ENCODE measurements at places on chromosomes 3 and 15.

DNA sequence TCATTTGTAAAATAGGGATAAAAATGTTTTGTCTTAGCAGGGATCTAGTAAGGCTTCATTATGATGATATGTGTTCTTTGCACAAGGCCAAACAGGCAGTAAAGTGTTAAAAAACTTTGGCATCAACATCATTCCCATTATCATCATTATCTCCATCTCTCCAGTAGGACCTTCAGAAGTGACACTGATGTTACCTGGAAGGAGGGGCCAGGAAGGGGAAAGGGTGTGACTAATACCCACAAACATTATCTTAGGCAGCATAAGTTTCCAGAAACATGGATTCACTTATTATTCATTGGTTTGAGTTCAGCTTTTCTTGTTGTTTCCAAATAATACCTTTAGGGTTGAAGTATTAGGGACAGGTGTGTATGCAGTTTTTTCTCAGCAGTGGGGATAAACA lies 399.6 kb downstream of the PTPRG start:
- DNase-seq, result no peak

DNA sequence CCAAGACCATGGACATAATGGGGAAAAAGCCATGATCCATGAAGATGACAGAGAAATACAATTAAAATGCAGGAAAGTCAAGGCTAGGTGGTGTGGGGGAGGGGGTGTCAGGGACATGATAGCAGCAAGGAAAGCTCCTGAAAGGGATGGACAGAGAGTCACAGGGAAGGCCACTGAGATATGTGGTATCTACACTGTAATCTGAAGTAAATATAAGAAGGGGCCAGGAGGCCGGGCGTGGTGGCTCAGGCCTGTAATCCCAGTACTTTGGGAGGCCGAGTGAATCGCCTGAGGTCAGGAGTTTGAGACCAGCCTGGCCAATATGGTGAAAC lies 62.5 kb downstream of the FOXP1 start:
- DNase-seq, result no peak

GRCh38 chr15:31387092-31387478 lies 60.5 kb downstream of the KLF13 start:
- no peak for DNase-seq

- DNase-seq, result no peak
These were observed 4.1 kb downstream of the VHL start for GRCh38 chr3:10145685-10146084.

- no peak for DNase-seq
These were observed 26.0 kb downstream of the FBXW12 start for GRCh38 chr3:48397767-48398681.

DNA sequence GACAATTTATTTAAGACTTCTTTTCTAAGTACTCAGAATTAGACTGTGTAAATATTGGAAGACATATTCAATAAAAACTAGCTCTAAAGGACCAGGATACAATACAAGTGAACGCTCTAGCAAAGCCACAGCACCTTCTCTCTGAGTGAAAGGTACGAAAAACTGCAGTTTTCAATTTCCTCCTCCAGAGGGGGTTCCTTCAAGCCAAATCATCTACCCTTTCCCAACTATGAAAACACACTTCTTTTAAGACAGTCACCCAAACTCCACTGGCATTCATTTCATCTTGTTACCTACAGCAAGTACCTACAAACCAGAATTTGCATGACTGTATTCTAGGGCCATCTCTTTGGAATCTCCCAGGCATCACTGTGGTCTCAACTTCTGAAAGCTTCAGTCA lies 165.8 kb downstream of the ERC2 start:
- DNase-seq, result no peak

- DNase-seq, result no peak
These were observed 50.1 kb upstream of the CNTN3 start for GRCh38 chr3:74664606-74665005.

DNA sequence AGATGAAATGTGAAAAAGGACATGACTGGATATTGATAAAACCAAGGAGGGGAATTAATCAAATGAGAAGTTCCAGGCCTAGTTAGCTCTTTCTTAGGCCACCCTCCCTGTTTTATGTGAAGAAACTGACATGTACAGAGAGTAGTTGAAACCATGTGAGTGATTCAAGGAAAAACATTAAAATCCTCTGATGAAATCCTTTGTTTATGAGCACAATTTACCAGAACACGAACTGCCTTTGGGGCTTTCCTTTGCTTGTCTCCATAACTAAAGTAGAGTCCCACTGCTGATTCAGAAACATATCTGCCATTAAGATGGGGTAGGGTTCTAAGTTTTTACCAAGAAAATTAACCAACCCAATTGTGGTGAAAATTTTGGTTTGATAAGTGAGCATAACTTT lies 558.3 kb downstream of the NR2F2 start:
- no peak for DNase-seq

DNA sequence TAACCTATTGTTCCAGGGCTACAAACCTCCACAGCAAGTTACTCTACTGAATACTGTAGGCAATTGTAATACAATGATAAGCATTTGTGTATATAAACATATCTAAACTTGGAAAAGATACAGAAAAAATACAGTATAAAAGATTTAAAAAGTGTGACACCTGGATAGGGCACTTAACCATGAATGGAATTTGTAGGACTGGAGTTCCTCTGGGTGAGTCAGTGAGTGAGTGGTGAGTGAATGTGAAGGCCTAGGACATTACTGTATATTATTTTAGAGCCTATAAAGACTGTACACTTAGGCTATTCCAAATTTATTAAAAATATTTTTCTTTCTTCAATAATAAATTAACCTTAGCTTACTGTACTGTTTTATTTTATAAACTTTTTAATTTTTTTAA lies 38.4 kb upstream of the SLC25A36 start:
- DNase-seq, result no peak

- DNase-seq, result peak; percentile 70
These were observed 1.0 kb upstream of the ATP1B3 start for GRCh38 chr3:141875374-141875892.

DNA sequence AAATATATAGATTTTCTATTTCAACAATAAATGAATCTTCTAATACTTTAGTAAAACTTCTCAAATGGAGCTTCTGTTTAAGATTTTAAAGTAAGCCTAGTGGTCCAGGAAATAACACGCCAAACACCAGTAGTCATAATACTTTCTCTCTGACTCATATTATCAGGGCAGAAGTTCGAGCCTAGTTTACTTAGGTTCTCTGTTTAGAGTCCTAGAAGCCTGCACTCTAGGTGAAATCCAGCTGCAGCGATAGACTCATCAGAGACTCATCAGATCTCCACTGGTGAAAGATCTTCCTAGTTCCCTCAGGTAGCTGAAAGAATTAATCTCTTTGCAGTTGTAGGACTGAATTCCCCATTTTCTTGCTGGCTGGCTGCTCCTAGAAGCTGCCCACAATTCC lies 552.5 kb upstream of the ROBO2 start:
- DNase-seq, result no peak

DNA sequence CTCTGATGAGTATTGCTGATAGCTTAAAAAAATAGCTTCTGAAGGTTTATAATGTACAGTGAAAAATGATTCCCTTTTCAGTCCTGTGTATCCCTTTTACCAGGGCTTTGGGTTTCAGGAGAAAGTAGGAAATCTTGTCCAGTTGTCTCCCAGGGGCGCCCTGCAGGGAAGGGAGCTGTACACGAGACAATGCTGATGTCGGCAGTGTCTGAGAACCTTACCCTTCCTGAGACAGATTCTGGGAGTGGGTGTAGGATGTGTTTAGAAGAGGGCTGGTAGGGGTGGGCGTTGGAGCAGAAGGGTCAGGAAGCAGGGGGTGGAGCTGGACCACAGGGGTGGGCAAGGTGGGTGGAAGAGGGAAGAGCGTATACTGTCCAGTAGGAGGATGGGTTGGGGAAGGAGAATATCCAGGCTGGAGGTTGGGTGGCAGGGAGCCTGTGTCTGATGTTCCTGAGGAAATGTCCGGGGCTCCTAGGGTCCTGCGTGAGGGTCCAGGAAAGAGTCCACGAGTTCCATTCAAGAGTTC lies 5.6 kb downstream of the THPO start:
- DNase-seq, result no peak

DNA sequence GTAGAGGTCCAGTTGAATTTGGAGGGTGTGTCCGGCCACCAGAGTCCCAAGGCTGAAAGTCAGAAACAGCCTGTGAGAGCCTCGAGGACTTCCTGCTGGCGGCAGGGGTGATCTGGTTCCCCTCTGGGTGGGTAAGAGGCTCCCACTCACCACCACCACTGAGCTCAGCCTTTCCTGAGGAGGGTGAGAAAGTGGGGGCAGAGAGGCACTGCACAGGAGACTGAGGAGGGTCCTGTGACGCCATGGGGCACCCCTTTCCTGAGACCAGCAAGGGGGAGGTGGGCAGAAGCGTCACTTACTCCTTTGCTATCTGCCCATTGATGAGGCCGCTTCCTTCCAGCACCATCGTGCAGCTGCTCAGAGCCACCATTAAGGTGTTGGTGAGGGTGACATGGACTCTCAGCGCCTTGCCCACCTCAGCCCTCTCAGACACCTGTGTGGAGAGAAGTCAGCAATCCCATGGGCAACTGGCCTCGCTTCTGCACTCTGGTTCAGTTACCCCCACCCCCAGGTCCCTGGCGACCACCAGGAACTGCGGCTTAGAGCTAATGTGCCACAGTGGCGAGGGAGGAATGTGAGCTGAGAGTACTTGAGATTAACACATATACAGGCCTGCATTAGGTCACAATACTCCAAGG lies 10.0 kb upstream of the TGM5 start:
- DNase-seq, result no peak

- no peak for DNase-seq
These were observed 46.5 kb upstream of the LIMD1 start for GRCh38 chr3:45547764-45548680.

DNA sequence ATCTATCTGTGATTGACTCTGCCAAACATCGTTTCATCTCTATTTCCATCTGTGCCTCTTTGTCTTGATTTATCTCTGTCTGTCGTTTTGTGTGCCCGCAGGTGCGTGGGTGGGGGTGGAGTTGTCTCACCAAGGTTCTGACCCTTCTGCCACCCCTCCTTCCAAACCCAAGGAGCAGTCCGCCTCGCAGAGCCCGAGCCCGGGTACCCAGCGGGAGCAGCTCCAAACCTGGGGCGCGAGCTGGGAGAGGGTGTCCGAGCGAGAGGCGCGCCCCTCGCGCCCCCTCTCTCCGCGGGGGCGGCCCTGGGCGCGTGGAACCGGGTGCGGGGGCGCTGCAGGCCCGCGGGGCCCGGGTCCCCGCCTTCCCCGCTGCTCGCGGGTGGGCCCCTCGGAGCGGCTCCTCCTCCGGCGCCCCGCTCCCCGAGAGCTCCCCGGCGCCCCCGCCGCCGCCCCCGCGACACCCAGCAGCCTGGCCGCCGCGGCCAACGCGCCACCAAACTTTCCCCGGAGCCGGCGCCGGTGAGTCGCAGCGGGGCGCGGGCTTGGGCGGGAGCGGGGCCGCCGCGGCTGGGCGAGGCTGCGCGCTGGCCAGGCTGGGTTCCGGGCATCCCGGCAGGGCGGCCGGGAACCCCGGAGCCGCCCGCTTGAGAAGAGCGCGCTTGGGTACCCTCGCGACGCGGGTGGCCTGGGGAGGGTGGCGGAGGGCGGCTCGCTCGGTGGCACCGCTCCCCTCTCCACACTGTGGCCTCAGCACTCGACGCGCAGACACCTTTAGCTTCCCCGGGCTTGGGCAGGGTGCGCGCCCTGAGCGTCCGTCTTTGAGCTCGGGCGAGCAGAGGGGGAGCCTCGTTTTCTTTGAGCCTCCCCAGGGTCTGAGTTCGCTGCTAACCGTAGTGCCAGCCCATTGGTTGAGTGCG lies at the start of gene HRH1:
HRH1 (plus strand) TSS at position 458 of the 917 bp plus-strand sequence. CDS start 104,545 bp downstream, outside the sequence.
- DNase-seq, result no peak

DNA sequence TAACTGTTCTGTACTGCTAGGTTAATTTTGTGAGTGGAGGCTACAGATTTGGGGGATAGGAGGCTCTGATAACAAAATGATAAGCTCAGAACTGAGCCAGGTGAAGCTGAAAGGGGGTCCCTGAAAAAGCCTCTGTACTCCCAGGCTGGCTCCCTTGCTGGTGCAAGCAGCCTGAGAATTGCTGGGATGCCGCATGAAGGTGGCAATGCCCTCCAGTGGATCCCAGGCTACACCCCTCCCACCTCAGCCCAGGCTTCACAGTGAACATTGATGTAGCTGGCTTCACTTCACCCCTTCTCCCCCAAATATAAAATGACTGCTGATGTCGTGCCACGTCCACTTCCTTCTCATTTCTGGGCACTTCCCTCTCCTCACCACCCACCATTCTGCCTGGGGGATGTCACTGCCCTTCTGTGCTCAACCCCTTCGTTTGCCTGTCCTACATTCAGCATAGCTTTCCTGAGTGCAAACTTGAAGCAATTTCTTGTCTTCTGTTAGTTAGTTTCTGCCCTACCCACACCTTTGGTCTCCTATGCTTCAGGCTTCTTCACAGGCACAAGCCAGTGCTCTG lies 9.7 kb upstream of the ARHGEF26 start:
- DNase-seq, result no peak

- DNase-seq, result peak; percentile 16
These were observed 80.5 kb upstream of the PLXND1 start for GRCh38 chr3:129686941-129687340.

- DNase-seq, result no peak
These were observed 75.7 kb downstream of the DUT start for GRCh38 chr15:48406911-48407310.

- DNase-seq, result no peak
These were observed 179.4 kb downstream of the VGLL4 start for GRCh38 chr3:11464356-11464755.

DNA sequence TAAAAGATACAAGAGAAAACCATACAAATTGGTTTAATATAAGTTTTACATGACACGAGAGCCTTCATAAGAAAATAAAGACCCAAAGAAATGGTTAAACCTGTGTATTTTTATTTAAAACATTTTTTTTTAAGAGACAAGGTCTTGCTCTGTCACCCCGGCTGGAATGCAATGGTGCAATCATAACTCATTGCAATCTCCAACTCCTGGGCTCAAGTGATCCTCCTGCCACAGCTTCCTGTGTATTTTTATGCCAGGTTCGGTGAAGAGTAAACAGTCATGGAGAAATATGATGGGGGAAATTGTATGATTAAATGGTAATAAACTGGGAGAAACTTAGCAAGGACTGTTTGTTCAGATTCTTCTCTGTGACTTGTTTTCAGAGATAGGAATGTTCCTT lies 441.0 kb downstream of the TUSC7 start:
- no peak for DNase-seq

GRCh38 chr3:87541723-87542122 lies 265.3 kb upstream of the POU1F1 start:
- no peak for DNase-seq

GRCh38 chr15:68592054-68592453 lies 13.3 kb downstream of the CORO2B start:
- DNase-seq, result no peak

GRCh38 chr3:34090876-34091275 lies 292.4 kb downstream of the PDCD6IP start:
- no peak for DNase-seq

- DNase-seq, result no peak
These were observed 81.2 kb downstream of the FBXL22 start for GRCh38 chr15:63678393-63678792.

- no peak for DNase-seq
These were observed 134.7 kb upstream of the TSC22D2 start for GRCh38 chr3:150273396-150273795.

DNA sequence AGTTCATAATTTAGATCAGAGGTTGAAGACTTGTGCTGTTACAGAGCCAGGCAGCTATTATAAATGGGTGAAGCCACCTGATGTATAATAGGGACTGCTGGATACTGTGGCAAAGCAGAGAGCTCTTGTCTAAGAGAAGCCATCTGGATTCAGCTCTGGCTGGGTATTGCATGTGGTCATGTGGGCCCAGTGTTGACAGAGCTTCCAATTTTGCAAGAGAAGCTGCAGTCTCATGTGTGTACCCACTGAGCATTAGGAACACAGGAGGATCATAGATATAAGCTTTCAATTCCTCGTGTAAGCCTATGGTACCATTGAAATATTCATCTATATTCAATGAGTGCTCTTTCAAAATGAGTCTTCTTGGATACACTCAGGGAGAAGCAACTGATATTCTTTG lies 303.9 kb upstream of the SLCO3A1 start:
- no peak for DNase-seq

All from NCI-H2227 treated with DMSO at 0.1 percent for 48 hours (cell line).